ENCODE measurements at places on chromosomes 4 and X.

GRCh38 chrX:39679497-39680157, 418.1 kb downstream of the BCOR start:
- DNase-seq = no peak

DNA sequence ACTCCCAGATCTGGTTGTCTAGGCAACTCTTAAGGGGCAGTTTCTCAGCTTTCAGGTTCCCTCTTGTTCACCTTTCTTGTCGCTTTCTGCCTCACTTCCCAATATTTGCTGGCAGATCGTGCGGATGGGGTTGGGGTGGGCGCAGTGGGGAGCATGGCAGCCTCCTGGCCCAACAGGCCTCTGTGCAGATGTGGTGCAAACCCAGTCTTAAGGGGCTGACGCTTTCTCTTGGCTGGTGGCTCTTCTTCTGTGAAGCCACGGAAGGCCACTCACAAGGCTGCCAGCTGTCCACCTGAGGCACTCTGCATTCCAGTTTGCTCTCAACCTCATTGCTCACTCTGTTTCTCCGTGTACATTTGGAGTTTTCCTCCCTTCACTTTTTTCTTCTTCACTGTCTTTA, 61.7 kb downstream of the NBDY start:
- no peak for DNase-seq

DNA sequence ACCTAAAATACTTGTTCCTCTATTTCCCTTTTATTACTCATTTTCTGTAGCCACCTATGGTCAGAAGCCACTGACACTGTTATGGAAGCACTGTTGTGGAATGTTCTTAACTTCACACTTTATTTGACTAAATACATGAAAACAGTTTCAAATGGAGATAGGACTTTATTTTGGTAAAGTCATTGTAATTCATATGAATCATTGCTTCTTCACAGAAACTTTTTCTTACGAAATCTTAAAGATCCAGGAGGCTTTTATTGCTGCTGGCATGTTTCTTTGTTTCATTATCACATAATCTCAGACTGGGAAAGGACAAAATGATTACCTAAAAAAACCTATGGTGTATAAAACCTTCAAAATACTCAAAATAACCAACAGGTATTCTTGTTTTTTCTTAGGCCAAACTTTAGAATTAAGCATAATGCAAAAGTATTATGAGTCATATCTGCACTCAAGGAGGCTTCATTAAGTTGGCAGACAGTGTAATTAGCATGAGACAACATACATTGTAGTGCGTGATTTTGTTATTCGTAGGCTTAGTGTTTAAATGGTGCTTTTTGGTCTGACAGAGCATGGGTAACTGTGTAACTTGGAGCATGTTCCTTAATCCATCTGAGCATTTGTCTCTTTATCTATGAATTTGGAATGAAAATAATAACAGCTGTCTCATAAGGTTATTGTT, 58.0 kb downstream of the SH3BGRL start:
- no peak for DNase-seq

GRCh38 chr4:108762559-108763225, at the start of gene ETNPPL:
Gene ETNPPL, minus strand, starts transcription at chr4:108763053. Its CDS starts 155 bp downstream, at chr4:108762898.
- no peak for DNase-seq

DNA sequence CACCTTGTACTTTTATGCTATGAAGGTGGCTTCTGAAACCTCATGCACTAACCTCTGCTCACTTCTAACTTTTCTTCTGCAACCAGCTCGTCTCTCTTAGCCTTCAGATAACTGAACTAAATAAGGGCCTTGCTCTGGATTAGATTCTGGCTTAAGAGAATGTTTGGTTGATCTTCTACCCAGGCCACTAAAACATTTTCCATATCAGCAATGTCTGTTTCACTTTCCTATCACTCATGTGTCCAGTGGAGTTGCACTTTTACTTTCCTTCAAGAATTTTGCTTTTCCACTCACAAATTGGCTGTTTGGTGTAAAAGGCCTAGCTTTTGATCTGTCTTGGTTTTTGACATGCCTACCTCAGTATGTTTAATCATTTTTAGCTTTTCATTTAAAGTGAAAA, 105.8 kb downstream of the KCTD8 start:
- DNase-seq = no peak

DNA sequence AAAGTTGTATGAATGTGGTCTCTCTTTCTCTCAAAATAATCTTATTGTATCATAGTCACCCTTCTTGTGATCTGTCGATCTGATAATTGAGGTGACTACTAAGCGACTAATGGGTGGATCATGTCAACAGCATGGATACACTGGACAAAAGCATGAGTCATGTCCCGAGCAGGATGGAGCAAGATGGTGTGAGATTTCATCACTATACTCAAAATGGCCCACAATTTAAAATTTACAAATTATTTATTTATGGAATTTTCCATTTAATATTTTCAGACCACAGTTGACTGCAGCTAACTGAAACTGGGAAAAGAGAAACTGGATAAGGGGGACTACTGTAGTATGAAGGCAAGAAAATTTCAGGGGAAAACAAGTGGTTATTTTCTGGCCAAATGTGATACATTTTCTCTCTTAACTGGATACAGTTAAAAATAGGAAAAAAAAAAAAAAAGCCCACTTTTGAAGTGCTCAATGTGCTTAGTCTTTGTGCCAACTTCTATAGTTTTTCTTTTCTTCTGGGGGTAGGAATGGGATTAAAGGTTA, 25.3 kb downstream of the FAM241A start:
- no peak for DNase-seq

DNA sequence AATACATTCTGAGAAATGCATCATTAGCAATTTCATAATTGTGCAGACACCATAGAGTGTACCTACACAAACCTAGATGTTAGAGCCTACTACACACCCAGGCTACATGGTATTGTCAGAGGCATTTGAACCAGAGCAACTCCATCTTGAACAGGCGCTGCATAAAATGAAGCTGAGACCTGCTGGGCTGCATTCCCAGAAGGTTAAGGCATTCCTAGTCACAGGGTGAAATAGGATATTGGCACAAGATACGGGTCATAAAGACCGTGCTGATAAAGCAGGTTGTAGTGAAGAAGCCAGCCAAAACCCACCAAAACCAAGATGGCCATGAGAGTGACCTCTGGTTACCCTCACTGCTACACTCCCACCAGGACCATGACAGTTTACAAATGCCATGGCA, 116.4 kb downstream of the LARP7 start:
- no peak for DNase-seq

GRCh38 chrX:130825525-130825924, 77.5 kb downstream of the ENOX2 start:
- DNase-seq = no peak

DNA sequence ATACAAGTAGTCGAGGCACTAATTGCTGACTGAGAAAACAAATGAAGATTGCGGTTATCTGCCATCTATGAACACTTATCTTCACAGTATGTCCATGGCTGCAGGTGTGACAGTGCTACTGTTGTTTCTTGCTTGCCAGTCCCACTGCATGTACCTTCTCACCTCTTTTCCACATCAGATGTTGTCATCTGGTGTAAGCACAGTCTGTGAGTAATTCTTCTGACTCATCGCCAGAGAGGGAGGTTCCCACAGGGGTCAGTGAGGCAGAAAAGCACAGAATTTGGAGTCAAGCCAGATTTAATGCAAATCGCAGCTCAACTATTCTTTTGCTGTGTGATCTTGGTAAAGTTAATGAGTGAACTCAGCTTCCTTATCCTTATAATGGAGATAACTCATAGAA, 144.4 kb downstream of the GLRA2 start:
- no peak for DNase-seq

GRCh38 chrX:115373308-115373707, 83.8 kb downstream of the LUZP4 start:
- DNase-seq = no peak

- no peak for DNase-seq
Measured at GRCh38 chr4:77176640-77177039, 19.6 kb downstream of the CCNG2 start.

DNA sequence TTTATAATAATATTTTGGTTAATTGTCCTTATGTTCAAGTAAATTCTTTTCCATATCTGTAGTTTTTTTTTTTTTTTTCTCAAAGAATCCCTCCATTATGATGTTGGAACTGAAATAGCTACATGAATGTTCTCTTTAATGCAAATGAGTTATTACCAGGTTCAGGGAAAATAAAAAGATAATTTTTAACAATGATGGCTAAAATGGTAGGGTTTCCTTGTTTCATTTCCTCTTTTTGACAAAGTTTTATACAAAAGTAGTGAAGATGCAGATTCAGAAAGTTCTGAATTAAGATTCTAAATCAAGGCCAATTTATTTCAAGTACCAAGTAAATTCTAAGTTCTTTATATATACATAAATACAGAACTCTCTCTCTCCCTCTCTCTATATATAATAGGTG, 779.0 kb upstream of the INTU start:
- no peak for DNase-seq

DNA sequence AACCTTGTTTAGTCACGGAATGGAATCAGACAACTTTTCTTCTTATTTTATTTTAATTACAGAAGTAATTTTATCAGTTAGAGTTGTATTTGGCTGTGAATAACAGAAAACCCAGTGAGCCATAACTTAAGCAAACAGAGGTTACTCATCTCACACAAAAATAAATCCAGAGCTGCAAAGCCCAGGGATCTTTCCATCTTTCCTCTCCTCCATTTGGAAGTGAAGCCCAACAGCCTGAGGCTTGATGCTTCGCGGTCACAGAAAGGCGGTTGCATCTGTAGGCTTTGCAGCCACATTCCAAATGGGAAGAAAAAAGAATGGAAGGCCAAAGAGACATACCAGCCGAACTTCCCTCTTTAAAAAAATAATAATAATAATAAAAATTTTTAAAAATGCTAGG, 22.6 kb downstream of the CHRNA9 start:
- no peak for DNase-seq

- no peak for DNase-seq
Measured at GRCh38 chrX:108186811-108187210, 95.2 kb downstream of the ATG4A start.

DNA sequence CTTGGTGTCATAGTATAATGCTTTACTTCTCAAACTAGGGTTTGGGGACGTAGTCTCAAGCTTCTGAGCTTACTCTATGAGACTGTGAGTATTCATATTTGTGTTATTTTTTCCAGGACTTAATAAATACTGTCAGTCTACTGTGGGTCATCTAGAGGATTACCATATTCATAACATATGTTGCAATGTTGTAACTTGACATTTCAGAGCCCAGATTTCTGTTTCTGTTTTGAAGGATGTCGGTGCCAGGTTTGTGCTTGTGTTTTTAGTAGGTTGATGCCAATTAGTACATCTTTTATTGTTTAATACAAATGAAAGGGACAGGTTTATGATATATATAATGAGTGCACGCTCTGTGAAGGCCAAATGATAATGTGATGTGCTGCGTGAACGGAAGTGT, 69.6 kb downstream of the SPANXN4 start:
- DNase-seq = no peak

- DNase-seq = no peak
Measured at GRCh38 chrX:118577041-118577440, 81.4 kb downstream of the DOCK11 start.

- DNase-seq = no peak
Measured at GRCh38 chrX:30712214-30712613, 59.0 kb downstream of the GK start.

GRCh38 chr4:123777373-123777772, 380.8 kb downstream of the SPRY1 start:
- DNase-seq = no peak

DNA sequence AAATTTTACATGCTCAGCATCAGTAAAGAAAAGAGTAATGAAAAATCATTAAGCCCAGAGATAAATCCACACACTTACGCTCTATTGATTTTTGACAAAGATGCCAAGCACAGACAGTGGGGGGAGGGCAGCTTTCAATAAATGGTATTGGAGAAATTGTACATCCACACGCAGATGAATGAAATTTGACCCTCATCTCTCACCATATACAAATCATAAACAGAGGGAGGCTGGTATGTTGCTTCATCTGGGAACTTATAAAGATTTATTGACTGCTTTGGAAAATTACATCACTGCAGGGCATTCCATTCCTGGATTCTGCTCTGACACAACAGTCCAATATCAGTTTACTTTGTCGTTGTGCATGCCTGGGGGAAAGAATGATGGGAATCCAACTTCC, 58.4 kb upstream of the XAGE1A start:
- DNase-seq = no peak

GRCh38 chr4:2930758-2931511, 32.3 kb downstream of the NOP14 start:
- no peak for DNase-seq

GRCh38 chr4:112189754-112190153, 41.8 kb upstream of the AP1AR start:
- no peak for DNase-seq

- DNase-seq = no peak
Measured at GRCh38 chr4:182944484-182945213, 27.5 kb upstream of the DCTD start.

GRCh38 chrX:53313728-53314105, 32.3 kb upstream of the IQSEC2 start:
- no peak for DNase-seq

DNA sequence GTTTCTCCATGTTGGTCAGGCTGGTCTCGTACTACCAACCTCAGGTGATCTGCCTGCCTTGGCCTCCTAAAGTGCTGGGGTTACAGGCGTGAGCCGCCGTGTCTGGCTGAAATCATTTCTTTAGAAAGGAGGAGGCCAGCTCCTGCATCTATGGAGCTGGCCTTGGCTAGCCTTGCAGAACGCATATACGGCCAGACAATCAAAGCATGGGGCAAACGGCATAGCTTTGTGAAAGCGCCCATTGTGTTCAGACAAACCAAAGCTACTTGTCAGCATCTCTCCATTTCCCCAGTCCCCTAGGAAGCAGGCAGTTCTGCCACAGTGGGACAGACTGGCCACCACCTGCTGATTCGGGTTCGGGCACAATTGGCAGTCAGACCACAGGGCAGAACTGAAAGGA, 48.9 kb upstream of the IQSEC2 start:
- no peak for DNase-seq

DNA sequence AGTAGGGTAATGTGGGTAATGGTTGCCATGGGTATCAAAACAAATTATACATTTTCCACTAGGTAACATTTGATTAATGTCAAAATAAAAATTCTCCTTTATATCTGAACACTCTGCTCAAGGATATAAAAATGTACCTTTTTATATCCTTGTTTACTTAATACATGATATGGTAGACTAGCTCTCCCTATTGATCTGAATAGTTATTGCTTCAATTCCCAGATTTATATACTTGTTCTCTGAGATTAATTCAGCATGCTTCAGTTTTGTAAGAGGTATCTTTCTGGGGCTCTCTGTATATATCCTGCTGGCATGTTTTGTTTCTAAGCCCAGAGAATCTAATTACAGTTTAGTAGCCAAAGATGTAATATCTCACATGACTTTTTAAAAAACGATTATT, 169.7 kb downstream of the NPNT start:
- DNase-seq = no peak

GRCh38 chr4:6589444-6589843, 14.5 kb downstream of the MAN2B2 start:
- no peak for DNase-seq
